ENCODE measurements at places on chromosomes 6 and 20. TPM values are rescaled to one million over a fixed set of nuclear protein-coding genes. Genes with fewer than 3 reads are reported as not detected.

Gene SNPH
- 9.6 TPM for total RNA-seq

Gene HLA-DOB
- total RNA-seq = not detected

Gene RRAGD
- 19.8 TPM for total RNA-seq

Gene ADIG
- total RNA-seq = not detected

Gene CST5
- not detected for total RNA-seq

Gene NUDT3
- 42.9 TPM for total RNA-seq

DNA sequence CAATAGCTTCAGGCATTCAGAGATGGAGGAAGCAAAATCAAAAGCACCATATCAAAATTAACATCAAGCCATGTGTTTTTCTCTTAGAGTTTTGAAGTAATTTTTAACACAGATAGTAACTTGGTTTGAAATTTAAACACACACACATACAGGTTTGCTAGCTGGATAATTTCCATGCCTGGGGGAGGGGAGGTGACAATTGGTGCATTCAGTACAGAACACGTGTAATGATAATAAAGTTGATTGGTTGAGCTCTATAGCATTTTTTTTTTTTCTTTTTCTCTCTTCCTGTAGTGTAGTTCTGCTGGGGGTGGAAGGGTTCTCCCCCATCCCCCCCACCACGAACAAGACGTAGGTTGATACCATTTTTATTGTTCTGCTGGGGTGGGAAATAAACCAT, 564.8 kb downstream of the LMBRD1 start:
- no peak for DNase-seq

DNA sequence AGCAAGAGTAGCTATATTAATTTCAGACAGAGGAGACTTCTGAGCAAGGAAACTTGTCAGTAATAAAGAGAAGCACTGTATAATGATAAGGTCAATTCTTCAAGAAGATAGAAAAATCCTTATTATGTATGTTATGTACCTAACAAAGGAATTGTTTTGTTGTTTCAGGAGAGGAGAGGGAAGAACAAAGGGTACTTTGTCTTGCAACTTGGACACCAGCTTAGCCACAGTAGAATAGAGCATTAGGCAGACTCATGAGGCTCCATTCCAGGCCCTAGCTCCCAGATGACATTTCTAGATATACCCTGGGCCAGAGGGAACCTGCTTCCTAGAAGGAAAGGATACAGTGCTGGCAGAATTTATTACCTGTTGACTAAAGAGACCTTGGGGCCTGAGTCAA, 6.5 kb upstream of the NUS1 start:
- no peak for DNase-seq

- DNase-seq = no peak
Observed at GRCh38 chr6:163536770-163537169, 122.3 kb downstream of the QKI start.

DNA sequence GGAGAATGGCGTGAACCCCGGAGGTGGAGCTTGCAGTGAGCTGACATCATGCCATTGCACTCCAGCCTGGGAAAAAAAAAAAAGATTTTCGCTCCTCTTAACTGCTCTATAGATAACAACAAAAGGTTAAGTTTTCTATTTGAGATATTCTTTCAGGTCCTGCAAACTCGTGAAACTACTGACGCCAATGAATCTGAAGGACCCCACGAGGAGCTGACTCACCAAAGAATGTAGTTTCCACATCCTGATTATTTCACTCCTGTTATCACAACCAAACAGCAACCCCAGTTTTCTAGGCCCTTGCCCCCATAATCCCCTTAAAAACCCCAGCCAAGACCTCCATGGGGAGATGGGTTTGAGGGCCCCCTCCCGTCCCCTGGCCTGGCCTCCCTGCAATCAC, 58.7 kb downstream of the OTOR start:
- DNase-seq = no peak

- DNase-seq = no peak
Observed at GRCh38 chr6:112839525-112839961, 492.4 kb downstream of the RFPL4B start.

DNA sequence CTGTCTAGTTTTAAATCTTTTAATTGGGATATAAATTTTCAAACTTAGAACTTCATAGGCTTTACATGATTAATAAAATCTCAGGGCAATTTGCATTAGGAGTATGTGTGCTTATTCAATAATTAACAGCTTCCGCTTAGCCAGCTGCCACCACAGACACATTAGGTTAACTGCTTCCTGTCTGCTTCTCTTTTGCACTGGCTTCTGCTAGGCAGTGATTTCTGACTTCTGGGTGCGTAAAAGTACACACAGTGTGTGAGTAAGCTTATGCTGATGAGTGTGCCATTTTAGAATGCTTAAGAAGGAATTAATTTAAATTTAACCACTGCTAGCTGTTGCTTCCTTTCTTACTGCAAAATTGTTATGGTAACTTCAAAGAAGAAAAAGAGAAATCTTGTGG, 73.9 kb downstream of the F13A1 start:
- no peak for DNase-seq

DNA sequence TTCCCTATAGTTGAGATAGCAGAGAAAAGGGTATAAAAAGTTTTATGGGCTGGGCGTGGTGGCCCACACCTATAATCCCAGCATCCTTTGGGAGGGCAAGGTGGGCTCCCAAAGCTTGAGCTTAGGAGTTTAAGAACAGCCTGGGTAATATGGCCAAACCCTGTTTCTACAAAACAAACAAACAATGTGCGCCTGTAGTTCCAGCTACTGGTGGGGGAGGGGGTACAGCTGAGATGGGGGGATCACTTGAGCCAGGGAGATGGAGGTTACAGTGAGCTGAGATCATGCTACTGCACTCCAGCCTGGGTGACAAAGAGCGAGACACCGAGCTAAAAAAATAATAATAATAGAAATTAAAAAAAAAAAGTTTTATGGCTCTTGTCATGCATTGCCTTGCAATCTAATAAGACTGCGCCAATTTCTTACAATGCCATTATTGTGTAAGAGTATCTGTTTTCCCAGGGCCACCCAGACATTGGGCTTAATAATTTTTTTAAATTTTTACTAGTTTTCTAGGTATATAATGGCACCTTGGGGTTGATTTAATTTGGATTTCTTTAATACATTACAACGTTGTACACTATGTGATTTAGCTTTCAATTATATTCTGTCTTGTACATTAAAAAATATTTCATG, 3.9 kb downstream of the ACSS2 start:
- DNase-seq = no peak

DNA sequence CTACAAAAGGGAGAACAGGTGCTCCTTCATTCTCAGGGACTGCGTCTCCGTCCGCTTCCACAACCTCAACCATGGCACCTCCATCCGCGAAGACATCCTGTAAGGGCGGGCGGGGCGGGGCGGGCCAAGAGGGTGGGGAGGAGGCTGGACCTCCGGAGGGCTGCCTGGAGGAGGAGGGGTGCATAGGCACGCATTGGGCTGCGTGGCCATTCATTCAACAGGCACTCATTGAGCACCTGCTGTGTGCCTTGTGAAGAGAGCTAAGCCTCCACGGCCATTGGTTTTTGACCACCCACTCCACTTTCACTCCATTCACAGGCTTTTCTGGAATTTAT, 435 bp downstream of the ZSWIM3 start:
- DNase-seq = no peak

DNA sequence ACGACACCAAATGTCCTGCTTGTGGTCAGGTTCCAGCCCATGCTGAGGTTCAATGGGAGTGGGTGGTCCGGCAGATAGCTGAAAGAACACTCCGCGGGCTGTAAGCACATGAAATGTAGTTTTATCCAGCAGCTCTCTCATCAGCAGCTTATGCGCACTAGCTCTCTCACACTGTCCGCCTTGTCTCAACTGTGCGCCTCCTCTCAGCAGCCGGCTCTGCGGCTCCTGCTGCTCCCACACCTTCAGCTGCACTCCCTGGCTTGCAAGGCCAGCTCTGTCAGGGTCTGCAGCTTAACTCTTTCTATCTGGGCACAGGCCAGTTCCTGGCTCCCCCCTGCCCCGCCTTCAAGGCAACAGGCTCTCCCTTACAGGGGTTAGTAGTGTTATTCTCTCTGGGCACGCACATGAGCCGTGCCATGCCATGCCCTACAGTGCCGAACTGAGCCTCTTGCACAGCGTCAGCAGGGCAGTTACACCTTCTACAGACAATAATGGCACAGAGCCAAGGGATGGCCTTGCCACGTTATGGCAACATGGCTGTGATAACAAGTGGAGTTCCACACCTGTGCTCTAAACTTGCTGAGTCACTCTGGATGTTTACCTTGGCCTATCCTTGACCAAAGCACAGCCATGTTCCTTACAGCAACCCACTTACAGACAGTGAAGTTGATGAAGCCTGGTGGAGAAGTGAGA, 84.0 kb upstream of the LRFN2 start:
- no peak for DNase-seq

DNA sequence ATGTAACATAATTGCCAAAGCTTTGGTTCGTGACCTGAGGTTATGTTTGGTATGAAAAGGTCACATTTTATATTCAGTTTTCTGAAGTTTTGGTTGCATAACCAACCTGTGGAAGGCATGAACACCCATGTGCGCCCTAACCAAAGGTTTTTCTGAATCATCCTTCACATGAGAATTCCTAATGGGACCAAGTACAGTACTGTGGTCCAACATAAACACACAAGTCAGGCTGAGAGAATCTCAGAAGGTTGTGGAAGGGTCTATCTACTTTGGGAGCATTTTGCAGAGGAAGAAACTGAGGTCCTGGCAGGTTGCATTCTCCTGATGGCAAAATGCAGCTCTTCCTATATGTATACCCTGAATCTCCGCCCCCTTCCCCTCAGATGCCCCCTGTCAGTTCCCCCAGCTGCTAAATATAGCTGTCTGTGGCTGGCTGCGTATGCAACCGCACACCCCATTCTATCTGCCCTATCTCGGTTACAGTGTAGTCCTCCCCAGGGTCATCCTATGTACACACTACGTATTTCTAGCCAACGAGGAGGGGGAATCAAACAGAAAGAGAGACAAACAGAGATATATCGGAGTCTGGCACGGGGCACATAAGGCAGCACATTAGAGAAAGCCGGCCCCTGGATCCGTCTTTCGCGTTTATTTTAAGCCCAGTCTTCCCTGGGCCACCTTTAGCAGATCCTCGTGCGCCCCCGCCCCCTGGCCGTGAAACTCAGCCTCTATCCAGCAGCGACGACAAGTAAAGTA, 547 bp upstream of the ESR1 start:
- DNase-seq = no peak

DNA sequence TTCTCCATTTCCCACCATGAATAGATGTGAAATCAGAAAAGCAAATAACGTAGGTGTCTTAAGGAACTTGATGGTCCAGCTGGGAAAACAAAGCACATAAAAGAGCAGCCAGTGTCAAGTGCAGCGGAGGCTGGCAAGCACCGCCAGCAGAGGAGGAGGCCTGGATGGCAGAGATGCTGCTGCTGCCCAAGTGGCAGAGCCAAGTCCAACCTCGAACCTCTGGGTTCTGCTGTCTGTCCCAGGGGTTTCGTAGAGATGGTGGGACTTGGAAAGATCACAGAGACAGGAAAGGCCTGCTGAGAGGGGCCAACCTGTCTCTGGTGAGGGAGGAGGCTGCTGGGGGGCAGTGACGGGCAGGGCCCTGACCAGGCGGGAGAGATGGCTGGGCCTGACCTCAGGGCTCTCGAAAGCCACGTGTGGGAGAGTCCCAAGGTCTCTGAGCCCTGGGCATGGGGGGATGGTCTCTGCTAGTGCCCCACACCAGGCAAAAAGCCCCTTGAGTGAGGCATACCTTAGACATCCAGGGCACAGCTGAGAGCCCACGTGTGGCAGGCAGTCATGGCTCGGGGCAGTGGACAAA, 77.3 kb downstream of the TCP11 start:
- no peak for DNase-seq

GRCh38 chr6:42278131-42278853, 60.6 kb upstream of the MRPS10 start:
- no peak for DNase-seq

GRCh38 chr6:110404607-110405006, 10.8 kb downstream of the DDO start:
- DNase-seq = no peak

DNA sequence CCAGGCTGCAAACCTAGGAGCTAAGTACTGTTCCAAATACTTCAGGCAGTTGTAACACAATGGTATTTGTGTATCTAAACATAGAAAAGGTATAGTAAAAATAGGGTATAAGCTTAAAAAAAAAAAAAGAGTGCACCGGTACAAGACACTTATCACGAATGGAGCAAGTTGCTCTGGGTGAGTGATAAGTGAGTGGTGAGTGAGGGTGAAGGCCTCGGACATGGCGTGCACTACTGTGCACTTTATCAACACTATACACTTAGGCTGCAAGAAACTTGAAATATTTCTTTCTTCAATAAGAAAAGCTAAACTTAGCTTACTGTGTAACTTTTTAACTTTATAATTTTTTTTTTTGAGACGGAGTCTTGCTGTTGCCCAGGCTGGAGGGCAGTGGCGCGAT, 159.5 kb upstream of the PDE10A start:
- DNase-seq = no peak

DNA sequence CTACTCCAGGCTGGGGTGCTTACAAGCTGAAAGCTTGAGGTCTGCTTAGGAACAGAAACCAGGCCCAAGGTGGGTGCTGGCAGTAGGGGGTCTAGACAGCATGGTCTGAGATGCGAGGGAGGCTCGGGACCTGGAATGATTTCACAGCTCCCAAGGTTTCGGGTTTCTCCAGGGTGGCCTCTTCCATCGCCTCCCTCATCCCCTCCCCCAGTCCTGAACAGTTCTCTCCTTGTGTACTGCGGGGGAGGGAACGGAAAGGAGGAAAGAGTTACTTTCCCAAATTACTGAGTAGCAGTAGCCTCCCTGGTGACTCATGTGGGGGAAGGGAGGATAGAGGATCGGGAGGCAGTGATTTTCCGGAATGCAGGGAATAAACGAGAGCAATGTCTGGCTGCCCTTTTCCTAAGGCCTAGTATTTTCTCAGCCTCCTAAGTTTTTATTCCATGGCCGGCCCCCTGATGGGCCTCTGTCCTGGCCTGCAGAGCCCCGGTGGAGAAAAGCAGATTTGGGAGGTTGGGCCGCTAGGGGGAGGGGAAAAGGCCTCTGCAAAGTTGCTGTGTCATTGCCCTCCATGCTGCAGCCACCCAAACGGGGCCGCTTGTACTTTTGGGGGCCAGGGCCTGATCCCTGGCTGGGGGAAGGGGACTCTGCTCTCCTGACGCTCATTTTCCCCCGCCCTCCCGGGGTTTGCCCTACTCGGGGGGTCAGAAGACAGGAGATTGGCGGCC, 1.5 kb downstream of the BRD2 start:
- DNase-seq = peak; percentile 89

DNA sequence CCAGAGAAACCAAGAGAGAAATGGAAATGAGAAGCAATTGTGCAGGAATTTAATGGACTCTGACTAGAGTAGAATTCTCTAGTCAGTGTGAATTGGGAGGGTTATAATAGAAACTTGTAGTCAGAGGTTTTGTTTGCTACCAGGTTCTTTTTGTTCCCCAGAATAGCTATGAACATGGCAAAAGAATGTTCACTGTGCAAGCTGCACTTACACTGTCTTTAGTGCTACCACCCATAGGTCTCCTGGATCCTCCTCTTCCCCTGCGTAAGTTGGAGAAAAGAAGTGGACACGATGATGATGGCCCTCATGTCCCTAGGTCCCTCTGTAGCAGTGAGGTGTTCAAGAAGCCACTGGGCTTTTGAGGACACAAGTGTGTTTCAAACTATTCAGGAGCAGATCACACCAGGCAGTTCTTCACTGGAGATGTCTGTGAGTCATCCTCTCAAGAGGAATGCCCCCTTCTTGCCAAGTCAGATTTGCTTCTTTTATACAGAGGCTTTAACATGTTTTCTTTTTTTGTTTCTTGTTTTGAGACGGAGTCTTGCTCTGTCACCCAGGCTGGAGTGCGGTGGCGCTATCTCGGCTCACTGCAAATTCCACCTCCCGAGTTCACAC, 47.6 kb upstream of the SMIM8 start:
- DNase-seq = no peak

- DNase-seq = no peak
Observed at GRCh38 chr6:130908188-130908587, 81.0 kb downstream of the SMLR1 start.

- no peak for DNase-seq
Observed at GRCh38 chr6:95686895-95687294, 109.6 kb downstream of the MANEA start.

Measured in sigmoid colon (tissue), 7 donors.